ENCODE measurements at places on chromosomes 4 and X.

GRCh38 chrX:71543316-71543715, 10.4 kb downstream of the OGT start:
- no peak for DNase-seq

- DNase-seq: no peak
Measured at GRCh38 chr4:10715696-10716095, 31.1 kb upstream of the CLNK start.

DNA sequence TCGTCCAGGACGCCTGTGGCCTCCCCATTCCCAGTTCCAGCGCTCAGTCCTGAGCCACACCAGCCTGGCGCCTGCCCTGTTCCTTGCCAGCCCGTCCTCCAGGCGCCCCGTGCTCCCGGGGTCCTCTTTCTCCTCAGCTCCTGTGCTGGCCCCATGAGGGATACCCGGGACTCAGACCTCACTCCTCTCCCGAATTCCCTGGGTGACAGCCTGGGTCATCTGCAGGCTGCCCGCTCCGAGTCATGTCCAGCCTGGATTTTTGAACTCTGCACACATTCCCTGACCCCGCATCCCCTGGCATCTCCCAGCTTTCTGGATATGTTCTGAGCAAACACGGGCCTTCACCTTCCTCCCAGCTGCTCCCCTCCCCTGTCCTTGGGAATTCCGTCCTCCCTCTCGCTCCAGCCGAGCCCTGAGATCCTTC, 14.9 kb upstream of the ADD1 start:
- no peak for DNase-seq

DNA sequence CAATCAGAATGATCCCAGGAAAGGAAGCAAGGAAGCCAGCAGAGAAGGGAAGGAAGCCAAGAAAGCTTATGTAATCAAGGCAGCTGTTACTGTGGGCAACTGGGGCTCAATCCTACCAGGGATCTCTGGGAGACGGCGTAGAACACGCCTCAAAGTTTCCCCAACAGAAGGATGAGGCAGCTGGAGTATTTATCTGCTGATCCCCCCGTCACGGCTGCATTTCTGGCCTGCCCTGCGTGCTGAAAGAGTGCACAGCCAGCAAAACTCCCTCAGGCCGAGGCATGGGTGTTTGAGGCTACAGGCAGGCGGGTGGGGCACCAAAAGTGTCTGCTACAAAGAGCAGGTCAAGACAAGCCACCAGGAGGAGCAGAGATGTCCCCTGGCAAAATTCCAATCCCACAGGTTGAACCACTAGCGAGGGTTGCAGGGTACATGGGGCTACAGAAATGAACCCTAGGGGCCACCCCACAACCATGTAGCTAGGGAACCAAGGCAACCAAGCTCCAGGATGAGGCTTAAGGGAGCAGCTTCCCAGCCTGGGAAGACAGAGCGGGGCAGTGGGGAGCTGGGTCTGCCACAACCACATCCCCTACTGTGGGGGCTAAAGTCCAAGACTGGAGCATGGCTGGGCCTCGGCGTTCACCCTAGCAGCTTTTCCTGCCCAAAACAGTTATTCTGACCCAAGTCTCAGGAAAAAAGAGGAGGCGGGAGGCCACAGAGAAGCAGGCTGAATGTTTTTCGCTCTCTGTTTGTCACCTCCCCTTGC, 113.4 kb downstream of the BCOR start:
- no peak for DNase-seq
